ENCODE measurements at places on chromosomes 16 and 17. TPM values are rescaled to one million over a fixed set of nuclear protein-coding genes. Genes with fewer than 3 reads are reported as not detected.

GRCh38 chr17:18158022-18158600, 25.5 kb upstream of the ALKBH5 start:
- peak; percentile 85 for DNase-seq

- no peak for DNase-seq
Observed at GRCh38 chr17:80283116-80283852, 22.6 kb downstream of the RNF213 start.

- no peak for DNase-seq
Observed at GRCh38 chr16:84548971-84549844, 44.7 kb upstream of the MEAK7 start.

DNA sequence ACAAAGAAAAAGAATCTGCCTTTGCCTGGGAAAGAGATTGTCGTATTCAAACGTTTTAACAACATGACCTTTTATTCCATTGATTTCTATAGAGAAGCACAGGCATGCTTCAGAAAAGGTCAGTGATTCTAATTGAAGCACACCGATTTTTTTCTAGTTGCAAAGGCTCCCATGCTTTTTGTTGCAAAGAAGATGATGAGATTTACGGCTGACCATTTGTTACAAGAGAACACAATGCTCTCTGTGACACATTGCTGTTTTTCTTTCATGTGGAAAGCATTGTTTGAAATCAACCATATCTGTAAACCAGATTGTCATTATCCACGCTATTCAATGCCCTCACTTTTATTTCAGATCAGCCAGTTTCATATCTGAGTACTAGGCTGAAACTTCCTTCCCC, 99.8 kb downstream of the NLK start:
- DNase-seq: no peak

- DNase-seq: no peak
Observed at GRCh38 chr16:49287572-49287971, 5.9 kb upstream of the CBLN1 start.

GRCh38 chr16:31700530-31701388, 172.8 kb upstream of the ZNF267 start:
- DNase-seq: peak; percentile 85

GRCh38 chr16:56518425-56518824, 1.4 kb downstream of the BBS2 start:
- DNase-seq: no peak

DNA sequence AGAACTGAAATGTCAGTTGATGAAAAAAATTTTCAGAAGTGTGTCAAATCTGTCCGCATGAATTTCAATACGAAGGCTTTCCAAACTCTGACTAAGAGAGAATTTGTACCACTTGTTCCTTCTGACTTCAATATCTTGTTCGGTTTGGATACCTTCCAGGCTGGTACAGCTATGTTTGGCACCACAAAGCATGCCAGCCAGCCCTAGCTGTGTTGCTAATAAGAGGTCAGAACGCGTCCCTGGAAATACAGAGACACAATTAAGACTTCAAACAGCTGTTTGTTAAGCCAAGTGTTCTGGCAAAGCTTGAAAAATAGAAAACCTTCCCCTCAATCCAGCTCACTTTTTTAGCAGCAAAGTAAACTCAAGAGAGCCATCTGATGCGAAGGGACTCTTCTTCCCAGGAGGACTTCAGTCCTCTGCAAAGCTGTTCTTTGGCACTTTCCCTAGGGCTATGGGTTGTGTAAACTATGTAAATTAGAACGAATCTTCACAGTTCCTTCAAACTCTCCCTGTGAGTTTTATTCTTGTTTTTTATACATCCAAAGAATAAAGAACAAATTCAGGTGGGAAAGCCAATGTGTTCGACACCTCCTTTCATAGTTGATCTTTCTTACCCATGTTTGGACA, 35.1 kb downstream of the GRB2 start:
- DNase-seq: peak; percentile 79

DNA sequence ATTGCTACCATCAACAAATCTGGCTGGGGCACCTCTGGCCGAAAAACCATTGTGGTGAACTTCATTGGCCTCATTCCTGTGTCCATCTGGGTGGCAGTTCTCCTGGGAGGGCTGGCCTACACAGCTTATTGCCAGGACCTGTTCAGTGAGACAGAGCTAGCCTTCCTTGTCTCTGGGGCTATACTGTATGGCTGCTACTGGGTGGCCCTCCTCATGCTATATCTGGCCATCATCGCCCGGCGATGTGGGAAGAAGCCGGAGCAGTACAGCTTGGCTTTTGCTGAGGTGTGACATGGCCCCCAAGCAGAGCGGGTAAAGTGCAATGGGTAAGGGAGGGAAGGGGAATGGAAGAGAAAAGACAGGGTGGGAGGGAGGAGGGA, 9.5 kb downstream of the HAS3 start:
- no peak for DNase-seq

- peak; percentile 27 for DNase-seq
Observed at GRCh38 chr17:9071811-9072498, 50.6 kb downstream of the NTN1 start.

Gene OTOP3
- not detected for total RNA-seq

Gene ITGB3
- total RNA-seq: 16.5 TPM

Gene KRT33A
- not detected for total RNA-seq

Gene APPBP2
- 38.4 TPM for total RNA-seq

Gene MMP28
- 3.5 TPM for total RNA-seq

Gene PYDC1
- not detected for total RNA-seq

Gene UNC13D
- total RNA-seq: 3.4 TPM

Gene ACSM2B
- total RNA-seq: 0.18 TPM

Gene GPRC5C
- total RNA-seq: 56.0 TPM

Gene RNF222
- not detected for total RNA-seq

Gene KRT20
- total RNA-seq: not detected
